ENCODE measurements at places on chromosomes 4 and X.
A peak's percentile ranks its signal among the peaks of the same experiment; 100 is the strongest.

DNA sequence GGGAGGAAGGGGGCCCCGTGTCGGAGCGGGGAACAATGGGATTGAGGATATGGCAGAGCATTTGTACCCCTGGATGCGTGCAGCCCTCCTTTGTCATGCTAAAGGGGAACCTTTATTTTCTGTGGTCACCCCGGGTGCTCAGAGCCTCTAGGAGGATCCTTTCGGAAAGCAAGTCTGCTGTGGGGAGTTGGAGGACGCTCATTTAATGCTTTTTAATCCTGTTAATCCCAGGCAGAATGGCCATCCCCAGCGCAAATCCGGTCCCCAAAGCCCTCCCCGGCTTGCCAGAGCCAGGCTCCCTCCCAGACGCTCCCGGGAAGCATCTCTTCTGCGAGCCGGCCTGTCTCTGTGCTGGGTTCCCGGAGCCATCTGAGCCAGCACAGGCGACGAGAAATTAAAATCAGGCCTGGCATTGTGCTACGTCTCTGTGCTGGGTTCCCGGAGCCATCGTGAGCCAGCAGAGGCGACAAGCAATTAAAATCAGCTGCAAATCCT lies 113.2 kb upstream of the PPP2R3B start:
- DNase-seq = no peak

DNA sequence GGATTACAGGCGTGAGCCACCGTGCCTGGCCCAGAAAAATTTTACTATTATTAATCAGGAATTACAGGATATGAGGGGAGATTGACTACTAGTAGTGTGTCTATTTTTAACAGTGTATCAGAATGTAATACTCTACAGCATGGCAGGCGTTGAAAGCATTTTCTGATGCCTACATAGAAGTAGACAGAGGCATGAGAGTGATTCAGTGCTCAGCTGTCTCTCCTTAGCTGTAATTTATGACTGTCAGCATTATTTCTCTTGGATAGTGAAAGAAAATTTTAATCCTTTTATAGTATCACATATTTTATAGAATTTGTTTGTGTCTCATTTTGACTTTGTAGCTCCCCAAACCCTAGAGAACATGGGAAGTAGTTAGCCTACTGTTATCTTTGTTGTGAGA lies 20.7 kb downstream of the ARHGAP24 start:
- no peak for DNase-seq

DNA sequence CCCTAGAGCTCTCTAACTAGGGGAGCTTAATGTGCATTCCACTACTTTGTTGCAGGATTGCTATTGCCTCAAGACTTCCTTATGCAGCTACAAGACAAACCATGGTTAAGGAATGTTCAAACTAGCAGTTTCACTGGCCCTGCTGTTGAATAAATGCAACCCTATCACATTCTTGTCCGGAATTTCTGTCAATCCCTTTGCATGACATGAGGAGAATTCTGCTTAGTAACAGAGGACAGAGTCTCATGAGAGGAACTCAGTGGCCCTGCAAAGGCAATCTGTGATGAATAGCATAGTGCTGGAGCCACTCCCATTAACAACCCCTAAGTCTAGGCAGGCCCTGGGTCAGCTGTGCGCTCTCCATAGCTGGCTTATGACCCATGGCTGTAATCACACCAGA lies 30.7 kb upstream of the SGMS2 start:
- no peak for DNase-seq

- DNase-seq = no peak
Observed at GRCh38 chr4:179521952-179522351, 2079.7 kb upstream of the AGA start.

- DNase-seq = no peak
Observed at GRCh38 chr4:126058596-126058995, 743.8 kb downstream of the FAT4 start.

GRCh38 chr4:42371305-42372252 lies 25.7 kb upstream of the SHISA3 start:
- peak; percentile 41 for DNase-seq

GRCh38 chr4:123418351-123418931 lies 21.8 kb downstream of the SPRY1 start:
- peak; percentile 91 for DNase-seq

DNA sequence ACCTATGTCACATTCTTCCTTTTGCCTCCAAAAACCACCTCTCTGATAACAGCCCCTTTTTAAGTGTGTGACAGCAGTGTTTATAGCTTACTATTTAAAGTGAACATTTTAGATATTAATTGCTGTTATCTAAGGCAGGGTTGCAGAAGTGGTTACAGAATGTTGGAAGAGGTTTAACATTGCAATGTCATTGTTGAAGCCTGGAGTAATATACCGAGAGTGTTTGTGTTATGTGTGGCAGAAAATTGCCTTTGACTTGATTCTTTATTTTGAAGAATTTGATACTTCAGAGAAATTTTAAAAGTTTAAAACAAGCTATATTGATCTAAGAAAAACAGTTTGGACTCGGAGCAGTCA lies 37.1 kb downstream of the SMARCAD1 start:
- DNase-seq = no peak

- DNase-seq = no peak
Observed at GRCh38 chr4:56139241-56139827, 190.6 kb downstream of the CEP135 start.

GRCh38 chr4:153260553-153261300 lies 56.5 kb downstream of the TRIM2 start:
- DNase-seq = no peak

- no peak for DNase-seq
Observed at GRCh38 chr4:24315056-24315455, 269.3 kb downstream of the DHX15 start.

DNA sequence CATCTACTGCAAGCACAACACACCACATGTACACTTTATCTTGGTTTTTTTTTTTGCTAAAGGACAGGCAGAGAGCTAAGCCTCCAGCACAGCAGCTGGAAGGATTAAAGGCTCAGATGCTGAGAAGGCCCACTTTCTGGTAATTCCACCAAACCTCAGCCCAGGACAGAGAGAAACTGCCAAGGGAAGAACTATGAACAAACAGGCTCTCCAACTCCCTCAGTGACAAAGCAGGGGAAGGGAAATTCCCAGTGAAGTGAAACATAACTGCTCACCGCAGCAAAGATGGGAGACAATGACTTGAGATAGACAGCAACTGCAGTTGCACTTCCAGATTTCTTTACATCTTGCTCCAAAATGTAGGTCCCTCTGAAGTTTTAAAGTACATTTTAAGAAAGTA lies 4.8 kb downstream of the PROM1 start:
- DNase-seq = no peak

DNA sequence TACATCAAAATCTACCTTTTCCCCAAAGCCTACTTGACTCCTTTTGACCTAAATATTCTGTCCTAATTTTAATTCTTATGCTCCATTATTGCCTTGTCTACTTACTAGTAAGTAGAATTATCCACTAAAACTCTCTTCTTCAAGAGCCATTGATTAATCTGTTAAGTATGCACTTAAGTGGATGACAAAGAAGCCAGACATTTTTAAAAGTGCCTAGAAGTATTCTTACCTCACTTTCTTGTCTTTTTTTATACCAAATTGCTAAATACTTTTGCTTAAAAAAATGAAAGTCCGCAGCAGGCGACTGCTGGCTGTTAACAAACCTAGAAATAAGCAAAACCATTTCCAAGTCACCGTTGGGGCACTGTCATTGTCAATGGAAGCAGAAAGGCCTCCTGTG lies 20.1 kb upstream of the FRMPD4 start:
- DNase-seq = no peak

GRCh38 chr4:19213388-19213787 lies 1038.3 kb upstream of the SLIT2 start:
- no peak for DNase-seq

- DNase-seq = no peak
Observed at GRCh38 chrX:10945498-10945897, 165.6 kb upstream of the HCCS start.
